ENCODE measurements at places on chromosomes 6 and 20.

GRCh38 chr6:31574106-31575061 lies 981 bp upstream of the TNF start:
- DNase-seq = no peak

- DNase-seq = no peak
These were observed 29.7 kb downstream of the PDRG1 start for GRCh38 chr20:31922181-31922580.

DNA sequence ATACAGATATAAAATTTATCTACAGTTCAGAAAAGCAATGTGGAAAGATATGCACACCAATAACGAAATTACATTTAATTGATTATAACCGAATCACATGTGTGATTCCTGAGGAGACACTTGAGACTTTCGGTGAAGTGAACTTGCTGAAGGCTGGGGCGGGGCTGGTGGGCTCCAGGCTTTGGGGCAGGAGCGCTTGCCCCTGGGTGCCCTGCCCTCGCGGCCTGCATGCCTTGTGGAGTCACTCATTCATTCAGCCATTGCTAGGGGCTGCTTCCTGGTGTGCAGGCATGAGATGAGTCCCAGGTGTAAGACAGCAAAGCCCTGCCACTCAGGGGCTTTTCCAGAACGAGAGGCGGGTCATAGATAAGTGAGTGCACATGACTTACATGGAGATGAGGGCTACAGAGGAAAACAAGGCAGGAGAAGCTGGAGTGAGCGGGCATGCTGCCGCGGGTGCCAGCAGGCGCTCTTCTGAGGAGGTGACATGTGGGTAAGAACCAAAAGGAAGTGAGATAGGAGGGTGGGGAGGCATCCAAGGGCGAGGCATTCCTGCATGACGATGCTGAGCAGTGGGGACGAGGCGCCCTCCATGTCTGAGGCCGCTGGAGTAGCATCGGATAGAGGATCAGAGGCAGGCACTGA lies 88.7 kb downstream of the BMP7 start:
- DNase-seq = no peak

GRCh38 chr20:48799328-48800105 lies 28.3 kb downstream of the PREX1 start:
- DNase-seq = no peak

DNA sequence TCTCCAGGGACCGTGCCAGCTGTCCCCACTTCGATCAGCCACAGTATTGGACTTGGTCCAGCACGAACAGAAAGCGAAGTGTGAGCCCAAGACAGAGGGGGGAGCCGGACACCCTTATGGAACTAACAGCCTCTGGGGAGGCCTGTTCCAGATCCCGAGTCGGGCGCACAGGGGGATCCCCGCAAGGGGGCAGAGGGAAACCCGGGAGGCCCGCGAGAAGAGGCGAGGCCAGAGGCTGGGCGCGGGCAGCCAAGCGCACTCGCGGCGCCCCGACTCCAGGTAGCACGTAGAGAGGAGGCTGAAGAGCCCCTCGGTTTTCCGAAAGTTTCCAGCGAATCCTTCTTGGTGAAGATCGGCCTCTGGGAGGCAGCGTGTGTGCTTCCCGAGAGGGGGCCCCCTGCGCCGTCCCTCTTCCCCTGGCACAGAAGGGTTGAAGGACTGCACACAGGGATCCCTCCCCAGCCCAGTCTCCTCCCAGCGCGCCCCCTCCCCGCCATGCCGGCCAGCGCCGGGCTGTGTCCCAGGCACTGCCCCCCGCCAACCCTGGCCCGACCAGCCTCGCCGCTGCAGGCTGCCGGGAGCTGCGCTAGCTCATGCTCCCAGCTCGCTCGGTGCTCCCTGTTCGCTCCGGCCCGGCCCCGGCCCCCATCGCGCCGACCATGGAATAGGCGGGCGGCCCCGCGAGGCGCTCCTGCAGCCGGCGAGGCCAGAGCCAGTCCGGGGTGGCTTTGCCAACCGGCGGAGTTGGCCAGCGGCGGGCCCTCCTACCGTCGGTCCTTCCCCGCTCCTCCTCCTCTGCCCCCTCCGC lies 577 bp upstream of the SLC24A3 start:
- DNase-seq = peak; percentile 66

DNA sequence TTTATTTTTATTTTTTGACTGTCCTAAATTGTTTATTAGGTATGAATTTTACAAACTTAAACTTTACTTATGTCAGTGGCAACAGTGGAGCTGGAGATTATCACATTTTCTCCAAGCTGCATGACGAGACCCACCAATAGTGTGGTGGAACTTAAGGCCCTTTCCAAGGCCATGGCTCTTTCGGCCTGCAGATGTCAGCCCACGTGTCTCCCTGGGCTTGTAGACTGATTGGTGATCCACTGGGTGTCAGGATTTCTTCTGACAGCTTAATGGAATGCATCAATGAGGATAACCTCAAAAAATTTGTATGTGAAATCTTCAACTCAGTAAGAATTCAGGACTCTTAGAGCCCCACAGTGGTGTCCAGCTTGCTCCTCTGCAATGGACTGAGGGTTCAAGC lies 32.3 kb upstream of the OVOL2 start:
- no peak for DNase-seq

DNA sequence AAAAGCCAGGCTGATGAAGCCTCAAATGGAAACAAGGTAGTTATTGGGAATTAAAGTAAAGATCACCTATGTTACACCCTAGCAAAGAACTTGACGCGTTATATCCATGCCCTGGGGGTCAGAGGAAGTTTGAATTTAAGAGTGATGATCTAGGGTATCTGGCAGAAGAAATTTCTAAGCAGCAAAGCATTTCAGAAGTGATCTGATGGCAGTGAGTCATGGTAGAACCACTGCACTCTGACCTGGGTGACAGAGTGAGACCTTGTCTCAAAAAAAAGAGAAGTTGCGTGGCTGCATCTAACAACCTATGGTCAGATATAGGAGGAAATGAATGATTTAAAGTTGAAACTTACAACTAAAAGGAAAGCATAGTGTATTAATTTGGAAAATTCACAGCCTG lies 45.2 kb downstream of the SCP2D1 start:
- no peak for DNase-seq

- DNase-seq = no peak
These were observed 713.9 kb downstream of the COL12A1 start for GRCh38 chr6:74491844-74492374.

- DNase-seq = no peak
These were observed 45.7 kb upstream of the TMEM170B start for GRCh38 chr6:11491596-11492463.

GRCh38 chr6:11143394-11144371 lies 32.2 kb upstream of the ERVFRD-1 start:
- DNase-seq = no peak

- no peak for DNase-seq
These were observed 1.5 kb upstream of the ARID1B start for GRCh38 chr6:156775717-156776116.

GRCh38 chr6:142235791-142236190 lies 66.0 kb upstream of the ADGRG6 start:
- DNase-seq = no peak

DNA sequence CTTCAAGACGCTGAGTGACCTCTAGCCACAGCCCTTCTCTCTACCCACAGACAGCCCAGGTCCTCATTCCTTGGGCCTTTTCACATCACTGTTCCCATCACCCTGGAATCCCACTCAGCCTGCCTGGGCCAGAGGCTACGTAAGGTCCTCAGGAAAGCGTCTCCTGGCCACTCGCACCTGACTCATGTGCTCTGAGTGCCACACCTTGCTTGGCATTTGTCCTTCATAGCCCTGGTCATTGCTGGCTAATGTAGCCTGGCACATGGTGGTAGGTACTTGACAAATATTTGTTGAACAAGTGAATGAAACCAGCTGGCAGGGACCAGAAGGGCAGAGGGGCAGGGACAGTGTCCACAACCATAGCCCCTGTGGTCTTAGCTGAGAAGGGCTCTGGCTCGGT lies 50.6 kb upstream of the FANCE start:
- no peak for DNase-seq

DNA sequence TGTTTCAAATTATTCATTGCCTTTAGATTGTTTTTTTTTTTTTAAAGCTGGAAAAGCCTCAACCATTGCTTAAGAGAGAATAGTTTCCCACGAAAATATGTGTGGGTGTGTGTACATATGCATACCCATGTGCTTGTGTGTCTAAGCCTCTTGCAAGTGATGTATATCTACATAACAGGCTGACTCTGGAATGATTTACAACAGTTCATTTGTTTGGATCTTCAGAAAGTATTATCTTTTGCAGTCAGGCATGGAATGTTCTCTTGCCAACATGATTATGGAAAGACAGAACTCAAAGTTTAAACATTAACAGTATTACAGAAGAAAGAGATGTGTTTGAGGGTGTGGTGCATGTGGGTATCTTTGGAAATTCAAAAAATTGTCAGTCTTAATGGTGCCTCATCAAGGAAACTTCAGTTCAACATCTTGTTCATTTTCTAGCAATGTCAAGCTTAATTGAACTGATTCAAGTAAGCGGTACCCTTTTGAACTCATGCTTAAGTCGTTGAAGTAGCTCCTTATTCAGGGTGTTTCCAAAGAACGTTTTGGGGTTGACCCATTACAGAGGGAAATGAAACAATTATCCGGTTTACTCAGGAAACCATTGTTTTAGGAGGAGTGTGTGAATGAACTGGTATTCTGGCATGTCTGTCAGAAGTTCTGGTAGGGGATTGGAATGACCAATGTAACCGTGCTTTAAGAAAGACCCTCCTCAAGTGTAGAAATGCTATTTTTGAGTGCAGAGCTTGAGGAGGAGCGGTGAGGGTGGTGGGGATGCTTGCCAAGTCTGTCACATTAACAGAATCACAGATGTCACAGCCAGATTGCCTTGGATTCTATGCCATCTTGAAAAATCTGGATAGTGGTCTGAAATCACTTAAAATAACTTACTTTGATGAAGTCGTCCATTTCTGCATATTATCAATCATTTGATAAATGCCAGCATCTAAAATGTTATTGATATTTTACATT lies 60.3 kb downstream of the ADGRG6 start:
- no peak for DNase-seq

GRCh38 chr20:59835057-59835447 lies 98.4 kb downstream of the SYCP2 start:
- no peak for DNase-seq

GRCh38 chr6:32679492-32679891 lies 13.0 kb upstream of the HLA-DQB1 start:
- no peak for DNase-seq

GRCh38 chr20:11271319-11271718 lies 597.5 kb upstream of the JAG1 start:
- DNase-seq = peak; percentile 90

Measured in neural progenitor cell (in vitro differentiated cells).